Forelimb muscle (tissue), 1 donor: ENCODE measurements at places on chromosomes 6 and 20.

DNA sequence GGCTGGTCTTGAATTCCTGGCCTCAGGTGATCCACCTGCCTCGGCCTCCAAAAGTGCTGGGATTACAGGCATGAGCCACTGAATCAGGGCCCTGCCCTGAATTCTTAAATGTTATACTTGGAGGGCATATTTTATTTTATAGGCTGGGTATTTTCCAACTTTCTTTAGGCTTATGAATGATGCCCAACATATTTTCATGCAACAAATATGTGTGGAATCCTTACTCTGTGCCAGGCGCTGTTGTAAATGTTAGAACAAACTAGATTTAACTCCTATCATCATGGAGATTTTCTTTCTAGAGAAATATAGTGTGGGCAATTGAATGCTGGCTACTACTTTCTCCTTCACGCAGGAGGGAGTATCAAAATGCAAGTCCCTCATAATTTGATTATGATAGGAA, 71.2 kb downstream of the SAMD5 start:
- DNase-seq: no peak

DNA sequence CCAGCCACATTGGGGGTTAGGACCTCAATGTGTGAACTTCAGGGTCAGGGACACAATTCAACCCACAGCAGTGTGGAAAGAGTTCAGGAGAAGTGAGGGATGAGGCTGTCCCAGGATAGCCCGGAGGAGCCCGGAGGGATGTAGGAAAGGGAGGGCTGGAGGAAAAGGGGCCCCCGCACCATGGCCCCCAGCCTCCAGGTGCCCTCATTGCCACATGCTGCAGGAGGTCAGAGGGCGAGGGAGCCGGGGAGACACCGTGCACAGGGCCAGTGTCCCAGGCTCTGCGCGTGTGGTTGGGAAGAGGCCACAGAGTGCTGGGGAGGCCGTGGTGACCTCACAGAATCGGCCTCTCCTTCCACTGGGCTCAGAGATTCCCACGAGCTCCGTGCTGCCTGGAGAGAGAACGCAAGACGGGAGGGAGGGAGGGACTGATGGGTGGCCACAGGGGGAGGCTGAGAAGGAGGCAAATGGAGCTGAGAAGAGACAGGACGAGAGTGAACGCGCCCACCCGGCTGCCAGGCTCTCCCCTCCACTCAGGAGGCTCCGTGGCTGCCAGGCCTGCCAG, 215.1 kb downstream of the DLL1 start:
- no peak for DNase-seq

DNA sequence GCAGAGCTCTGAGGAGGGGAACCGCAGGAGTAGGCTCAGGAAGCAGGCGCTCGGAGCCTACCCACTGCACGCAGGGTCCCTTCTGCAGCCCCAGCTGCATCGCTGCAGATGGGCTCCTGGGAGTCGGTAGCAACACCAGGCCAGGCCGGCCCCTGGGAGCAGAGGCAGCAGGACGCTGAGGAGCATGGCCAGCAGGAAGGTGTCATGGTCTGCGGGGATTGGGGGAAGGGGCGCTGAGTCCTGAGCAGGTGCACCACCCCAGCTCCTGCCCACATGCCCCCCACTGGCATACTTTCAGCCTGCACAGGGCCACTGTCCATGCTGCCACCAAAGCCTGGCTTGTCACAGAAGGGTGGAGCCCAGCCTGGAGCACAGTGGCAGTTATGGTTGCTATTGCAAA, 7.7 kb upstream of the GFRA4 start:
- DNase-seq: no peak

DNA sequence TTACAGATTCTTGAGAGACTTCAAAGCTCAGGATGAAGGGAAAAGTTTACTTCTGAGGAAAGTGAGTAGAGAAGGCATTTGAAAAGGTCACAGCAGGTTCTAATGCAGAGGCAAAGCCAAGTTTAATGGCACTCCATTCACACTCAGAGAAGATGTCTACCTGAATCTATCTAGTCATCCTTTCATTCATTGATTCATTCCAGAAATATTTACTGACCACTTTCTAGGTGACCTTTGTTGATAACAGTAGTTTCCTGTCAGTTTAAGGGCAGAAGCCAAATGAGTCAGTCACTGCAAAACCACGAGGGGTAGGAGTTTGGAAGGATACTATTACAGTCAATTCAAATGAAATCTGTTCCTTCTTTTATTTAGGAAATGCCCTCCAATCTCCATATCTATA, 30.8 kb downstream of the FBXO5 start:
- DNase-seq: no peak

GRCh38 chr6:140537211-140537610, 1162.8 kb upstream of the CITED2 start:
- DNase-seq: no peak

DNA sequence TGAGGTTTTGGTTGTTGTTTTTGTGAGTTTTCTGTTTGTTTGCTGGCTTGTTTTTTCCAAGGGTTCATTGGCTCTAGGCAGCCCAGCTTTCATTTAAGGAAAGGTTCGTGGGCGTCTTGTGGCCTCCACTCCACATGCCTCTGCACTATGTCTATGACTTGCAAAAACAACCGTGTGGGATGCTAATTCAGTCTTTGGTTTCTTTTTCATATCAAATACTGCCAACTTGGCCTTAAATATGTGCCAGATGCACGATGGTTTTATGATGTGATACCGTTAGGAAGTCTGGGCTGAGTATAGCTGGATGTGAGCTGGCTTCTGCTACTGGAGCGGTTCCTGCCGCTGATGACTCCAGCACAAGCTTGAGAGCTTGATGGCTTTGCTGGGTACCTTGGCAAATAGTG, 96.3 kb downstream of the BMP2 start:
- DNase-seq: no peak

GRCh38 chr6:159118924-159119323, 50.3 kb upstream of the FNDC1 start:
- DNase-seq: no peak

- DNase-seq: no peak
Observed at GRCh38 chr20:43461894-43462659, 4.4 kb downstream of the SRSF6 start.

DNA sequence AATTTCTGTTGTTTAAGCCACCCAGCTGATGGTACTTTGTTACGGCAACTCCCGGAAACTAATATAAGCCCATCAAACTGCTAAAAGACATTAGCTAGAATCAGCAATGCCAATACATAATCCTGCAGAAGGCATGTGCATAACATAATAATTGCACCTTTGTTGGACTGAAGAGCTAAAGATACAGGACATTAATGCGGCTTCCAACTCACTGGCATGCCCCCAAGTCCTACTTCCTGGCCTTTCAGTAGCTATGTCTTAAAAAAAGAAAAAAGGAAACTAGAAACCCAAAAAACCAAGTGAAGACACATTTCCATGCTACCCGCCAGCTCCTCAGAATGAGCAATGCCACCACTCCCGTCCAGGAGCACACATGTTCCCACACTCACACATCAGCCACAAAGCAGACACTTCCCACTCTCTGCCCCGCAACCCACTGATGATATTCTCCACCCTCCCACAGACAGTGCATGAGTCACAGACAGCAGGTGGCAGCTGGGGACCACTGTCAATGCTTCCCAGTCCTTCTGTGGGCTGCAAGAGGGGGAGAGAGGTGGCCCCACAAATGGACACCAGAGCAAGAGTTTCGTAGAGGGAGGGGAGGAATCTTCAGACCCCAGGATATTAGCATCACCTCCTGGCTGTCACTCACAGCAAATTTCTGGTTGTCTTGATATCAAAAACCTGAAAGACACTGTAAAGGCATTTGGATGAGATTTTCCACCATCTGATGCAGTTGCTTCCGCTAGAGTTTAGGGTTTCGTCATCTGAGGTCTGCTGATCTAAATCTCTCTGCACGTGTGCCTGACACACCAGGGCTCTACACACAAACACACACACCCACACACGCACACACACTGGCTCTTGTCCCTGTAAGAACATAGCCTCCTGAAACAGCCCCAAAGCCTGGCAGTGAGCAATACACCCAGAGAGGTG, 32.8 kb downstream of the GFOD1 start:
- no peak for DNase-seq
